H4 (cell line): ENCODE measurements at places on chromosomes 7 and 10. TPM values are rescaled to one million over a fixed set of nuclear protein-coding genes. Genes with fewer than 3 reads are reported as not detected.

GRCh38 chr7:154984601-154985188 lies 18.2 kb downstream of the PAXIP1 start:
- no peak for DNase-seq

DNA sequence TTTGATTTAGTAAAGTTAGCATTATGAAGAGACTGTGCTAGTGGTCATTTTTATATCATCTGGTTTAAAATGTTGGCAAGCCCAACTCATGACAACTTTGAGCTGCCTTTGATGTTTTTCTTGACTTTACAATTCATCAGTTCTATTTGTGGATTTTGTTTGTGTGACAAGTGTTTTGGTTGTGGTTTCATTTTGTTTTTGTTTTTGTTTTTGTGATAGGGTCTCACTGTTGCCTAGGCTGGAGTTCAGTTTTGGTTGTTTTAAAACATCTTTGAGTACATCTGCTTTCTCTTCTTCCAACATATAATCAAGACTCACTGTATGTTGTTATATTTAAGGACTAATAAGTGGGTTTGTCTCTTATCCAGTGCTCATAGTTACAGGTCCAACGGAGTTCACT lies 17.6 kb upstream of the SFR1 start:
- DNase-seq: no peak

The ICA1 gene
- total RNA-seq: 2.6 and 6.4 TPM in 2 replicates

DNA sequence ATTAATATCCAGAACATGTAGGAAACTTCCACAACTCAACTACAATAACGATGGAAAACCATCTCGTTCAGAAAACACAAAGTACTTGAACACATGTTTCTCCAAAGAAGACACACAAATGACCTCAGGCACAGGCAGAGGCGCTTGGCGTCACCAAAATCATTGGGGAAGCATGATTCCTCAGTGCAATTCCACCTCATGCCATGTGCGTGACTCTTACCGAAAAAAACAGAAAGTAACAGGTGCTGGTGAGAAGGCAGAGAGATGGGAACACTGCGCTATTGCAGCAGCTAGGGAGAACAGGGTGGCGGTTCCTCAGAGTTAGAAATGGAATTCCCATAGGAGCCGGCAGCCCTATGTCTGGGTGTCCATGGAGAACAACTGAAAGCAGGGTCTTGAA lies 390.0 kb downstream of the DNAJB6 start:
- no peak for DNase-seq

The RAPGEF5 gene
- 0.85 and 2.4 TPM in 2 replicates for total RNA-seq

GRCh38 chr10:121070275-121071070 lies 219.3 kb downstream of the WDR11 start:
- no peak for DNase-seq

The NFE2L3 gene
- 34.1 and 34.9 TPM in 2 replicates for total RNA-seq

GRCh38 chr7:135802697-135803096 lies 54.1 kb upstream of the FAM180A start:
- no peak for DNase-seq

DNA sequence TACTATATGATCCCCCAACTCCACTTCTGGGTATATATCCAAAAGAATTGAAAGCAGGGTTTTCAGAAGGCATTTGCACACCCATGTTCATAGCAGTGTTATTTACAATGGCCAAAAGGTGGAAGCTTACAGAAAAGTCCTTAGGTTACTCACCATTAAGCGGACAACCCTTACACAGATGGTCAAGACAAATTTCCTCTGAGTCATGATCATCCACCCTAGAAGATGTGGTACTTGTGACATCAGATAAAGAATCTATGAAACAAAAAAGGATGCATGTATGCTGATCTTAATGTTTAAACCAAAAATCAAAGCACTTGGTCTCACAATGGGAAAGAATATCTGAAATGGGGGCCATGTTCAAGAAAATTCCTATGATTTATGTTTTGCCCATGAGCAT lies 31.1 kb downstream of the ZC3HAV1 start:
- no peak for DNase-seq

DNA sequence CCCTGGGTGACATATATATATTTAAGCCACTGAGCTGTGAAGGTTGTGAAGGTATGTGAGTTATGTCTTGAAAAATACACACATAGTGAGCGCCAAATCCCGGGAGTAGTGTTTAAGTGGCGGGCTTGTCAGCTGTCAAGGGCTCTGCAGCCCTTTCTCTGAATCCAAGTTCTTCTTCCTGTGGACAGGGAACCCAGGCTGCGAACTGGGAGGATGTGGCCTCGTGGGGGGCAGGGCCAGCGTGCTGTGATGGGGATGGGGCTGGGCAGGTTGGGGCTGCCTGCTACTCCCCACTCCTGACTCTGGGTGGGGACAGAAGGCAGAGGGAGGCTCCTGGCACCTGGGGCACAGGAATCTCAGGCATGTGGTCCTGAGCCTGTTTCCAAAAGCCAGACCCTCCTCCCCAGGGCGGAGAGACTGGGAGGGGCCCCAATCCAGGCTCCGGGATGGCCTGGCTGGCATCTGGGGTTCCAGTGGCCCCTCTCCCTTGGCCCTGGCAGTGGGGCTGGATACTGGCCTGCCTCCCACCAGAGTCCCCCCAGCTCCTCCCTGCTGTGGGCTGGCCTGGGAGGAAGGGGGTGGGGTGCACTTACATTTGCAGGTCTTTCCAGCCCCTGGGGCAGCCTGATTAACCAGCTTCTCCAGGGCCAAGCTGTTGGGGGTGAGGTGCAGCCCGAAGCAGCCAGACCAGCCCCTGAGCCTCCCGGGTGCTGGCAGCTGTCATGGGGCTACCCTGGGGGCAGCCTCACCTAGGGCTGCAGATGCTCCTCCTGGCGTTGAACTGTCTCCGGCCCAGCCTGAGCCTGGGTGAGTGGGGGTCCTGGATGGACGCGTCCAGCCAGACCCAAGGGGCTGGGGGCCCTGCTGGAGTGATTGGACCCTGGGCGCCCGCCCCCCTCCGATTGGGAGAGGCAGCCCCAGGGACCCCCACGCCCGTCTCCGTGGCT lies at the start of gene UPK3B:
UPK3B (plus strand) TSS at position 622 of the 947 bp plus-strand sequence; CDS start at position 723, 101 bp downstream.
- no peak for DNase-seq

GRCh38 chr10:31947144-31947926 lies 18.7 kb upstream of the ARHGAP12 start:
- peak; percentile 78 for DNase-seq

- no peak for DNase-seq
Observed at GRCh38 chr10:87987206-87987605, 123.8 kb downstream of the PTEN start.

The TCAF2 gene
- total RNA-seq: 1.9 and 2.7 TPM in 2 replicates

The AKR1C1 gene
- 238 and 248 TPM in 2 replicates for total RNA-seq

DNA sequence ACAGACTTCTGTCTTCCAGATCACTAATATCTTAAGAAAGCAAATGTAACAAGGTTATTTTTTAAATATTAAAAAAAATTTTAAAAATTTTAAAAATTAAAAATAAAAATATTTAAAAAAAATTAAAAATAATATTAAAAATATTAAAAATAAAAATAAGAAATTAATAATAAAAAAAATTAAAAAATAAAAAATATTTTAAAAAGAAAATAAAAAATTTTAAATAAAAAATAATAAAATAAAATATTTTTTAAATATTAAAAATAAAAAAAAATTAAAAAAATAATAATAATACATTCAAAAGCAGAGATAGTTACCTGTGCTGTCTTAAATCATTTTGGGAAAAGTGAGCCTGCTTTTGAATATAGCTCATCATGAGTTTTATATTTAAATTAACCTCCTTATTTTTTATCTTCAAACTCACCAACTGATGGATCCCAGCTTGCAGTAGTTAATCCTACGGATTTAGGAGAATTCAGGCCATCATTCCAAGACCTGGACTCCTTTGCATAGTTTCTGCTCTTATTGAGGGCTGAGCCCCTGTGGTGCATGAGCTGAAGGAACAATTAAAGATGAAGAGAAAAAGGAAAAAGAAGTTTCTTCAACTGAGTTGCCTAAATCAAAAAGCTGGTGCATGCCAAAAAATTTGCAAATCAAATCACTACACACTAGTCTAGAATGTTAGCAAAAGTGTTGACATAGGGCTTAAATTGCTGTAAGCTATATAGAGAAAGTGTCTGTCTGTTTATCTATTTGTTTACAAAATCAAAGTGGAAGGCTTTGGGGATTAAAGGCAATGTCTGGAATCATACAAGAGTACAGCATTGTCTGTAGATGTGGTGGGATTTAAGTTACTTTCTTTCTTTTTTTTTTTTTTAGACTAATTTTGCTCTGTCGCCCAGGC lies 50.5 kb upstream of the ZNF438 start:
- no peak for DNase-seq

- no peak for DNase-seq
Observed at GRCh38 chr10:30178356-30178964, 119.1 kb upstream of the JCAD start.

The ZNF488 gene
- total RNA-seq: 0.53 and 1.0 TPM in 2 replicates

DNA sequence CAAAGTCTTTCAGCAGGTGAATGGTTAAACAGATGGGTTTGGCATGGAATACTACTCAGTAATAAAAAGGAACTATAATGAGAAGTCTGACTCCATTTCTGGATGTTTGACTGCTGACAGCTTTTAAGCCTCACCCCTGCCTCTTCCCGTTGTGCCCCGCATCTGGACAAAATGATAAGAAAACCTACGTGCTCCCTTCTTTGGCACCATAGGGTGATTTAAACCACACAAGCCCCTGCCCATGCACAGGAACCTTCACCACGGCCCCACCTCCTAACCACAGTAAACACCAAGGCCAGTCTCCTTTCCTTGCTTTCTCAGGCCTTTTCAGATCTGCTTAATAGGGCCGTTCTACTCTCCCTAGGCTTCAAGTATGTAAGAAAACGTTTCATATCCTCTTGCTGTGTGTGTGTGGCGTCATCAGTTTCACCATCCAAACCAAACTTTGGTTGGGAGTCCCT lies 47.1 kb upstream of the UBN2 start:
- DNase-seq: no peak

- peak; percentile 31 for DNase-seq
Observed at GRCh38 chr7:95693551-95694333, 78.6 kb upstream of the DYNC1I1 start.

The HOXA11 gene
- total RNA-seq: 0.27 and 0.52 TPM in 2 replicates

DNA sequence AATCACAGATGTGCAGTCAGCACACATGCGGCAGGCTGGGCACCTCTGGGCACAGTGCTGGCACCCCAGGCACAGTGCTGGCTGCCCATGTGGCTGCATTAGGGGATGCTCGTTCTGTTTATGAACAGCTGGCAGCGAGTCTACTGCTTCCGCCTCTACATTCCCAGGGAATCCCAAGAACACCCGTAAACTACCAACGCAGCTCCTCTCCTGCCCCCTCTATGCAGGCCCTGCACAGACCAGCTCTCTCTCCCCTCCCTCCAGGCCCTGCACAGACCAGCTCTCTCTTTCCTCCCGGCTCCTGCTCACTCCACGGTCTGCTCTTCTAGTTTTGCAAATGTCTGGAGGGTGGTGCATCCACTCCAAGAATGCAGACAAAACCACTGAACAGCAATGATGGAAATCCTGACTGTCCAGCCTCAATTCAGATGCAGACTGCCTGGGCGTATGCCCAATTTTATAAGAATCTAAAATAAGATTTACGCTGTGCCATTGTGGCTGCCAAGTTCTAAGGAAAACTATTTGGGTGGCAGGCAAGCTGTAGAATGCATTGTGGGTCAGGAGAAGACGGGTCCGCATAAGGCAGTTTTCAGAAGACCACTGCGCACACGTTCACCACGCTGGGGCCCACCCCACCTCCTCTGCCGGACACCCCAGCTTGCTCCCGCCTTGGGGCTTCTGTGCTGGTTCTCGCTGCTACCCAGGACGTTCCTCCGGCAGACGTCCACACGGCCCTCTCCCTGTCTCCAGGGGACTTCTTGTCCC lies 234.6 kb downstream of the ZMYND11 start:
- no peak for DNase-seq

DNA sequence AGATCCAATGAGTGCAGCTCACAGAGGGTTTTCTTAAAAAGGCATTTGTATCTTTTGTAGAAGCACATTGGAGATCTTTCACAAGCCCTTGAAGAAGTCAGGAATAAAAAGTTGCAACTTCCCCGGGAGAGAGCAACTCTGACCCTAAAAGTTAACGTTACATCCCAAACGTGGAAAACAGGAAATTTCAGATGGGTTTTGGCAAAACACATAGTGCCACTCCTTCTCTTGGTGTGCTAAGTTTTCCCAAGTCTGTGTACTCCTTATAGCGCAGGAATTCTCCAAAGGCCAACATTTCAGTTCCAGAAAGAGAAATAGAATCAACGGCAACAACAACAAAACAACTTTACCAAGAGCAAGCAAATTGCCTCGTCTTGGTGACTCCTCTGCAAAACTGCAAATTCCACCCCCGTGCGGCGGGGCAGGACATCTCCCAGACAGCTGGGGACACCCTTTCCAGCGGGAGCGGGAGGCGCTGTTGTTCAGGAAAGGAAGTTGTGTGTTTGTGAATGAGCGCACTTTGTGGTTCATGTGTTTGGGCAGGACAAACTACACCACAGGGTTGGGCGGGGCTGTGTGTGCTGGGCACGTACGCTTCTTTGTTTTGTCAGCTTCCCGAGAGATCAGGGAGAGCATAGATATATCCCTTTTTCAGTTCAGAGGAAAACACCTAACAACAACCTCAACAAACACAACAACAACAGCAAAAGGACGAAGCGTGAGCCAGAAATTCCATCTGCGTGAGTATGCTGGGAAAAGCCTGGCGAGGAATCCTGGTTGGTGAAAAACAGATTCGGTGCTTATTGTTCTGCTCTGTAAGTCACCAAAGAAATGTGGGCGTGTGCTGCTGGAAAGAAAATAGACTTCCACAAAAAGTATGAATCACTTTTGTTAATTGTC lies 294.7 kb upstream of the PITRM1 start:
- DNase-seq: peak; percentile 96

DNA sequence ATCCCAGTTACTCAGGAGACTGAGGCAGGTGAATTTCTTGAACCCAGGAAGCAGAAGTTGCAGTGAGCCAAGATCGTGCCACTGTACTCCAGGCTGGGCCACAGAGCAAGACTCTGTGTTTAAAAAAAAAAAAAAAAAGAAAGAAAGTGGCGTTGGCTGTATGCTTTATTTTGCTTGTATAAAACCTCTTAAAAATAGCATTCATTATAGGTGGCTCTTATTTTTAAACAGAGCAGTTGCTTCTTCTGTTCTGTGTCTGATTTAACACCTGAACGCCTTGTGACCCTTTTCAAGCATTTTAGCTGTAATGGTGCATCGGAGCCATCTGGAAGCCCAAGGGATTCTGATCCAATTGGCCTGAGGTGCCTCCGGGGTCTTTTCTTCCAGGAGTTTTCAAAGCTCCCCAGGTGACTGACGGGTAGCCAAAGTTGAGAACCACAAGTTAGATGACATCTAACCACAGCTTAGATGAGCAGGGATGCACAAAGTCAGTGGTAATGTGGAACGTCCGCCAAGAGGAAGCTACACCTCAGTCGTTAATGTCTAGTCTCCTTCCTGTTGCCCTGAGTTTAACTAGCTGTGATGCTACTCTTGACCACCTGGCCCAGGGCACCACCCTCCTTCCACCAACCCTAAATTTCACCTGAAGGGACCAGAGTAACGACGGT lies 274.6 kb upstream of the KLF6 start:
- no peak for DNase-seq

GRCh38 chr7:92639966-92640365 lies 49.8 kb upstream of the FAM133B start:
- DNase-seq: no peak

The UPF2 gene
- total RNA-seq: 5.9 and 6.7 TPM in 2 replicates

- no peak for DNase-seq
Observed at GRCh38 chr10:17479015-17479615, 24.7 kb upstream of the ST8SIA6 start.

GRCh38 chr7:158102897-158103296 lies 484.7 kb downstream of the PTPRN2 start:
- no peak for DNase-seq

The TBC1D12 gene
- 4.1 and 4.9 TPM in 2 replicates for total RNA-seq

- DNase-seq: no peak
Observed at GRCh38 chr10:58780476-58780875, 267.8 kb downstream of the BICC1 start.
